NCI-H748 treated with DMSO at 0.1 percent for 48 hours (cell line): ENCODE measurements at places on chromosomes 13 and 19.

- DNase-seq = no peak
Measured at GRCh38 chr13:110453797-110454196, 107.7 kb downstream of the RAB20 start.

DNA sequence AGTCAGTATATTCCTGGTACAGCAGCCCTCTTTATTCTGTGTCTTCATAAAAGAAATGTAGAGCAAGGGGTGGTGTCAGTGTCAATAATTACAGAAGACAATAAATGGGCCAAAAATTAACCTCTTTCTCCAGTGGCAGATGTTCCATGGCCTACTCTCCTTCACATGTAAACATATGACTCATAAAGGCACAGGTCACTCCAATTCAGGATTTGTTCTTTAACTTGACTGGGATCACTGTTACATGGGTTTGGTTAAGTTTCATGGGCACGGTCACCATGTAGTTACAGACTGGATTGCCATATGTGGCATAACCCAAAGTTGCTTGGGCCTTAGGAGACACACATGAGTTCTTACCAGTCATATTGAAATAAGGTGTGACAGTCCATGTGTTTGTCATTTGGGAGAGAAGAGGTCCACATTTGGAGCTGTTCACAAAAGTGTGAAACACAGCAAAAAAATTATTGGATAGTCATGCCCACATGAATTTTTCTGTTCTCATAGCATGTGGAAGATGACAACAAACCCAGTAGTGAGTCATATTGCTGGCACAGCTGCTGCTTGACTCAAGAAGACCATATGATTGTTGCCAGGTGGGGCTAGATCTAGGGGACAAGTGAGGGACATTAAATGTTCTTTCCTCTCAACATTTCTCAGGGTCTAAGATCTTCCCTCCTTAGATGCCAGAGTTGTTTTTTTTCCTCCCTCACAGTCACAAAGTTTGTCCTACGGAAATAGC lies 68.1 kb upstream of the HTR2A start:
- DNase-seq = no peak

- no peak for DNase-seq
Measured at GRCh38 chr19:29567366-29567915, 38.6 kb upstream of the POP4 start.

DNA sequence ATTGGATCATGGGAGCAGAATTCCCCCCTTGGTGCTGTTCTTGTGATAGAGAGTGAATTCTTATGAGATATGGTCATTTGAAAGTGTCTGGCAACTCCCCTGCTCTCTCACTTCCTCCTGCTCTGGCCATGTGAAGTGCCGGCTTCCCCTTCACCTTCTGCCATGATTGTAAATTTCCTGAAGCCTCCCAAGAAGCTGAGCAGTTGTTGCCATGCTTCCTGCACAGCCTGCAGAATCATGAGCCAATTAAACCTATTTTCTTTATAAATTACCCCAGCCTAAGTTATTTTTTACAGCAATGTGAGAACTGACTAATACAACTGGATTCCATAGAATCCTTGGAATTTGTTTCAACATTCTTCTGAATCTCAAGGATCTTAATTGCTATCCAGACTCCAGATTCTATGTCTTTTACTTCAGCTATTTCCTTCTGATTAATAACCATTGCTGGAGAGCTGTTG lies 328.1 kb downstream of the SLITRK5 start:
- no peak for DNase-seq

DNA sequence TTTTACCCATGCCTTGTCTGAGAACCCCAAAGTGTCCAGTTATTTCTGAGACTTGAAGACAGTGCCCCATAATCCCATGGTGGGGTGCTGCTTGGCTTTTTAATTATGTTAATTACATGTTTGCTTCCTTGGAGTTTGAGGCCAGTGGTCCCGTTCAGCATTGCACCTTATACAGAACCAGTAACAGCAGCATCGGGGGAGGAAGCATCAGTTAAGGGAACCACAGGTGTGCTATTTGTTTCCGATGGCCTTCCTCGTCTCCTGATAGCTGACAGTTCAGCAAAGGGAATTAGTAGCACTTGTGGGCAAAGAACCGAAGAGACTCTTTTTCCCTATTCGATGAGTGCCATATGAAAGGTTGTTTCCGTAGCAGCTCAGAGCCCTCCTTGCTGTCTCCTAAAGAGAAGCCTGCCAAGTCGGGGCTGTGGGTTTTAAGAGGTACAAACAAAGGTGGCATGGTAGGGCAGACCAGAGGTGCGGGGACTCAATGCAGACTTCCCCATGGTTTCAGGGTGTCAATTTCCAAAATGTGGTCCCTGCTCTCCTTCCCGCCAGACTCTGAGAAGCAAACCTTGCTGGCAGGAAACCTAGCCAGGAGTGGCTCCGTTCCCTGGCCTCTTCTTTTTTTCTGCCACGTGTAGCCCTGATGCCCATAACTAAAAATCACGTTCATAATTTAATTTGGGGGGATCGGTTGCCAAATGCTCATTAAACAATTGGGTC lies 225.2 kb upstream of the TSHZ3 start:
- DNase-seq = no peak

DNA sequence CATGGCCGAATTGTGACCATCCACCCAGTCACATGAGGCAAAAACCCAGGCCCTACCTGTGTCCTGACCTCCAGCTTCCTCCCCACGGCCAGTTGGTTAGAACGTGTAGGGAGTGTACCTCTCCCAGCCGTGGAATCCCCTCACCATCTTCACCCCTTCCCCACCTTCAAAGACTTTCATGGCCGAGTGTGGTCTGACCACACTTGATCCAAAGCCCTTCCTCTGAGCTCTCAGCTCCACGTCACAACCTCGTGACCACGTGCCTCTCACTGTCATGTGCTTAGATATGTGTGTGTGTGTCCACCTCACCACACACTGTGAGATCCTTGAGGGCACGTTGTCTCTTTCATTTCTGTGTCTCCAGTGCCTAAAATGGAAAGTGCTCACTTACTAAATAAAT lies 48.6 kb upstream of the UBE2L5 start:
- DNase-seq = no peak

- no peak for DNase-seq
Measured at GRCh38 chr19:45825917-45826893, 11.1 kb upstream of the RSPH6A start.

- DNase-seq = no peak
Measured at GRCh38 chr13:33176526-33176925, 109.0 kb downstream of the STARD13 start.

DNA sequence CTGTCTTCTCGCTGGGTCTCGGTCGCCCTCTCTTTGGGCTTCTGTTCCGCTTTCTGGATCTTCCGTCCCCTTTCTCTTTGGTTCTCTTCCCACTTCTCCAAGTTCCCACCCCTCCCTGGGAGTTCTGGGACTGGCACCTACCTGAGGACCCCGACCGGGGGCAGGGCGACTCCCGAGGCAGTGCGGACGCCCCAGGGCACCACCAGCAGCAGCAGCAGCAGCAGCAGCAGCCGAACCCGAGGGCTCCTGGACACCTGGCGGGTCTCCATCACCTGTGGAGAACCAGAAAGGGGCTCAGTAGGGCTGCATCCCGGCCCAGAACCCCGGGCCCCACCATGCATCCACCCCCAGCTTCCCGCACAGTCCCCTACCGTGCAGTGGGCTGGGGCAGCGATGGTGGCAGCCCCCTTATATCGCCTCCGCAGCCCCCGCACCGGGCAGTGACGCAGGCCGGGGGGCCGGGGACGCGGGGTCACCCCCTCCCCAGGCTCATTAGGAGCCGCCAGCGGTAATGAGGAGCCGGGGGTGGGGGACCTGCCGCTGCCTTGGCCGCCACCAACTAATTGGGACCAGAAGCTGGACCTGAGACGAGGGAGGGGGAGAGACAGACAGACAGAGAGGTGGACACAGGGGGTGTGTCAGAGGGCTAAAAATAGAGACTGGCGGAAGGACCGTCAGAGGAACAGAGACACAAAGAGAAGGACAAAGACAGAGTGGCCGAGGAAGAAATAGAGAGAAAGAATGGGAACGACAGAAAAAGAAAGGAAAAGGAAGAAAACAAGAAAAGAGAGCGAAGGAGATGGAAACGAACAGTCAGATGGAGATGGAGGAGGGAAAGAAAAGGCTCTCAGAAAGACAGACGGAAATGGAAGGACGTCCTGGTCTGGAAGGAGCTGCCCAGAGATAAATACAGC lies at the start of gene PTH2:
Gene PTH2 (minus strand): TSS at position 371 of the 914 bp plus-strand sequence. CDS start 102 bp downstream, at position 269.
- no peak for DNase-seq

GRCh38 chr19:39299404-39299803 lies 3.2 kb downstream of the IFNL1 start:
- no peak for DNase-seq

DNA sequence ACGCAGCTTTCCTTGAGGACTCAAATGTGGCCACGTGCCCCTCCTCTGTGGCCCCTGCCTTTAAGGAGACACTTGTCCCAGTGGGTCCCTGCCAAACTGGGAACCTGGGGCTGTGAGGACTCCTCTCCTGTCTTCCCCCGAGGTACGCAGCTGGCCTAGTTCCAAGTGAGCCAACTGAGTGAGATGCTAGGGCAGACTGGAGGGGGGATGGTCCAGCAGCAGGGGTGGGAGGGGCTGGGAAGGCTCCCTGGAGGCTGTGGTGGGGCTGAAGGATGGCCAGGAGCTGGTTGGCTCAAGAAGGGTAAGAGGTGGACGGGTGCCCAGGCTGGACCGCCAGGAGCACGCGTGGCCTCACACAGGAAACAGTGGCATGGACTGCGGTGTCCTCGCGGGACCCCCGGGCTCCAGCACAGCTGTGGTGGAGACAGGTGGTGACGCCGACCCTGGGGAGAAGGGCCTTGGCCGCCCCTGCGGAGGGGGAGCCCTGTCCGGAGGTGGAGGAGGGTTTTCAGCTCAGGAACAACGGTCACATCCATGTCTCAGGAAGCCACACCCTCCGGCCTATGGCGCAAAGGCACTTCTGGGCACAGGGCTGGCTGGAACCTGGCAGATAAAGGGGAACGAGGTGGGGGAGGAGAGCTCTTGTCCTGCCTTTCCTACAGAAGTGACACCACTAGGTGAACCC lies 45.8 kb downstream of the MLLT1 start:
- DNase-seq = no peak

GRCh38 chr13:63517371-63517770 lies 2101.7 kb upstream of the PCDH20 start:
- DNase-seq = no peak

DNA sequence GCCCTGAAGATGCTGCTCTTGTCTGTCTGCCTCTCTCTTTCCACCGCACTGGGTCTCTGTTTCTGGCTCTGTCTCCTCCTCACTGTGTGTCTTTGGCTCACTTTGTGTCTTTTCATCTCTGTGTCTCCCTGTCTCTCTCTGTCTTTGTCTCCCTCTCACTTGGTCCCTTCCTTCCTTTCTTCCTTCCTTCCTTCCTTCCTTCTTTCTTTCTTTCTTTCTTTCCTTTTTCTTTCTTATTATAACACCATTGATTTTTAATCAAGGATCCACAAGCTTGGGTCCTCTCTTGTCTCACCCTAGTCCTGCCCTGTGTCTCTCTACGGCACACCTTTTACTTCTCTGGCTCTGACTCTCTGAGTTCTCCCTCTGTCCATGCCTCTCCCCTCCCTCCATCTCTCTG lies 14.3 kb downstream of the CD177 start:
- no peak for DNase-seq

DNA sequence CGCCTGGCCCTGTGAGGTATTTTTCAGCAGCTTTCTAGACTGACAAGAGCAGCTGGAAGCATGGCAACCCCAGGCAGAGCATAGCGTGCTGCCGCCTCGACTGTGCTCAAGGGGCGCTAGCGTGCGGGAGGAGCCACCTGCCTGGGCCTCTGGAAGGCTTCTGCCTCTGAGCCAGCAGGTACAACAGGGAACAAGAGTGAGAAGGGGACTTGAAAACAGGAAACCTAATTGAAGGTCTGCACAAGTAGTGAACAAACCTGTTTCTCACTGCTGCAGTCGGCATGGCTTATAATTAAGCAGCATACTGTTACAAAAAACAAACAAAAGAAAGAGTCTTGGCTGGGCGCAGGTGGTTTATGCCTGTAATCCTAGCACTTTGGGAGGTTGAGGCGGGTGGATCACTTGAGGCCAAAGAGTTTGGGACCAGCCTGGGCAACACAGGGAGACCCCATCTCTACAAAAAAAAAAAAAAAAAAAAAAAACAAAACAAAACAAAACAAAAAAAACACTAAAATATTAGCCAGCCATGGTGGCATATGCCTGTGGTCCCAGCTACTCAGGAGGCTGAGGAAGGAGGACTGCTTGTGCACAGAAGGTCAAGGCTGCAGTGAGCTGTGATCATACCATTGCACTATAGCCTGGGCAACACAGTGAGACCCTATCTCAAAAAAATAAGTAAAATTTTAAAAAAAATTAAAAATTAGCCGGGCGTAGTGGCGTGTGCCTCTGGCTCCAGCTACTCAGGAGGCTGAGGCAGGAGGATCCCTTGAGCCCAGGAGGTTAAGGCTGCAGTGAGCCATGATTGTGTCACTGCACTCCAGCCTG lies 12.6 kb upstream of the GARRE1 start:
- peak; percentile 28 for DNase-seq

DNA sequence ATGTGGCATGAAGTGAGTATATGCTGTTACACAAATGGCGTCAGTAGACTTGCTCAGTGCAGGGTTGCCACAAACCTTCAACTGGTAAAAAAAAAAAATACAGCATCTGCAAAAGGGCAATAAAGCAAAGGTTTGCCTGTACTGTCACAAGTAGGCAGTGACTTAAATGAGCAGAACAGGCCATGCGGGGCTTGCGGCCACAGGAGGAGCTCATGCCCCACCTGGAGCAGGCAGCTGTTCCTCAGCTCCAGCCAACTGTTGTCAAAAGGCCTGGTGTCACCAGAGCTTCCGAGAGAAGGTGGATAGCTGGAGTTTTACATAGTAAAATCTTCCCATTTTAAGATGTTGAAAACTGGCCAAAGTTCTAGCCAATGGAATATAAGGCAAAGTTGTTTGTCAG lies 7.7 kb downstream of the ATP7B start:
- no peak for DNase-seq

GRCh38 chr19:27741236-27741635 lies 1471.7 kb downstream of the UQCRFS1 start:
- DNase-seq = no peak

- DNase-seq = no peak
Measured at GRCh38 chr19:40803857-40804782, 5.1 kb downstream of the EGLN2 start.

DNA sequence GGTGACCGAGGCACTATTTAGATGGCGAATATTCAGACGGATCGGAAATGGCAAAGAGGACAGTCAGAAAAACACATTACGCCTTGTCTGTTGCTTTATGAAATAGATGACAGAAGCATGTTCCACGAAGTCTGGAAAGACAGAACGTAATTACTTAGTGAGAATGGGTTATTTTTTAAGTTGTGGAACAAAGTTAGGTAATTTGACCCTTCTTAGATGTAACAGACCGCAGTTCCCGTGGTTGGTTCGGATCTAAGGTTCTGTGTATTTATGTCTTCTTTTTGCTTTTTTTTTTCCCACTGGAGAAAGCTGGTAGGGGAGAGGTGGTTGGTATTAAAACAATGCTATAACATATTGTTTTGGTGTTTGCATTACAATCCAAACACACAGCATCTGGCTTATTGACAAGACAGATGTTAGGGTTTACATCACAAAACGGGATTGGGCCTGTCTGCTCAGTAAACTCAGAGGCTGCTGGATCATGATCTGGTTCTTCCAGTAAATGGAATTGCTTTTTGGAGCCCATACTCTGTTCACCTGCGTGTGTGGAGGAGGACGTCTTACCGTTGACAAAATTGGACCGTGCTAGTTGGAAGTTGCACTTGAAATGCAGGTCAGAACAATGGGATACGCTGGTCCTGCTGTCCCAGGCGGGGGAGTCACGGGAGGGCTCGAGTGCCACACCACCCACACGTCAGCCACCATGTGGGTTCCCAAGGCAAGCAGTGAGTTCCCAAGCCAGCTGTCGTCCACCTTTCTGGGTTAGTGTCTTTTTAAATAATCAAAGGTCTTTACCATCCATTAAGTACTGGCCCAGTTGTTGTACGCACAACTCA lies 13.8 kb downstream of the ATP11A start:
- DNase-seq = no peak
